Right ventricle myocardium inferior (tissue), 1 donor: ENCODE measurements at places on chromosomes 4 and X. TPM values are rescaled to one million over a fixed set of nuclear protein-coding genes. Genes with fewer than 3 reads are reported as not detected.
A peak's percentile ranks its signal among the peaks of the same experiment; 100 is the strongest.

GRCh38 chr4:78059524-78059889 is 2.4 kb downstream of the FRAS1 start:
- no peak for DNase-seq

- no peak for DNase-seq
These were observed 10.6 kb downstream of the AREG start for GRCh38 chr4:74455361-74456055.

GRCh38 chr4:8191136-8191747 is 7.8 kb upstream of the SH3TC1 start:
- peak; percentile 88 for DNase-seq

- no peak for DNase-seq
These were observed 27.0 kb upstream of the SLC7A11 start for GRCh38 chr4:138269175-138269574.

GRCh38 chr4:71270901-71271300 is 67.9 kb upstream of the SLC4A4 start:
- DNase-seq = no peak

GRCh38 chr4:73715659-73716058 is 24.7 kb upstream of the CXCL8 start:
- DNase-seq = no peak

GRCh38 chr4:181770971-181771370 is 472.2 kb upstream of the TENM3 start:
- no peak for DNase-seq

DNA sequence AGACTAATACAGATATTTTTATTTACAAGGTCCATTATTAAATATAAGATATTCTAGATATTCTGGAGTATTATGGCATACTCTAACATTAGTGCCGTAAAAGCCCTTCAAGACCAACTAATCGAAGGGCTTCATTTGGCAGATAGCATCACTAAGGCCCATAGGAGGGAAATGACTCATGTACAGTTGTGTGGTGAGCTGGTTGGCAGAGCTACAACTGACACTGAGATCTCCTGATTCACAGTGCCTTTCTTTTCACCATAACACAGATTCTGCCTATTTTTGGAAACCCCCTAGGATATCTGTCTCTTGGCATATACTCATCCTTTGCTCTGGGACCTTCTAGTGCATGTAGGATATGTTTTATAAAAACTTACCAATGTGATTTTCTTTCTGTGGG is 201.7 kb upstream of the AFF2 start:
- no peak for DNase-seq

- DNase-seq = no peak
These were observed 43.5 kb upstream of the SCRG1 start for GRCh38 chr4:173442223-173442932.

- no peak for DNase-seq
These were observed 49.3 kb downstream of the SORCS2 start for GRCh38 chr4:7241597-7242125.

- no peak for DNase-seq
These were observed 165.4 kb upstream of the PITX2 start for GRCh38 chr4:110788302-110788701.

- DNase-seq = no peak
These were observed 16.8 kb downstream of the SH3BP2 start for GRCh38 chr4:2809610-2810180.

- no peak for DNase-seq
These were observed 495.3 kb downstream of the SPRY1 start for GRCh38 chr4:123891881-123892280.

DNA sequence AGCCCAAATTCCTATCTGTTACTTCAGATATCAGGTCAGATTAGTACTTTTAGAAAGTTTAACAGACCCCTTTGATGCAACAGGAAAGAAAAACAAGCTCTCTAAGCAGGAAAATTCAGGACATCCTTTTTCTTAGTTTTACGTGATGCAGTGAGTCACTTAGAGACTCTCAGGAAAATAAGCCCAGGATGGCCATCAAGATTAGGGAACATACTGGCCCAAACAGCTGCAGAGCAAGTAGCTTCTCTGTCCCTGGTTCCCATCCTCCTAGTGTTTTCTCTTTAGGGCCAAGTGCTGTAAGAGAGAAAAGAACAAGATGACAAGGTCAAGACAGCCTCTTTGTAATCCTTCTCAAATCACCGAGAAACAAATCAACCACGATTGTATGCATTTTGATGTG is 219.1 kb downstream of the ZNF674 start:
- DNase-seq = no peak

Gene P2RY4
- total RNA-seq = not detected

Gene CORIN
- total RNA-seq = 53.9 TPM

Gene CT45A3
- total RNA-seq = not detected

Gene FANCB
- 0.54 TPM for total RNA-seq

Gene TLR2
- 4.4 TPM for total RNA-seq

Gene ASB5
- total RNA-seq = 2.7 TPM

Gene HMX1
- total RNA-seq = not detected

Gene MAPK10
- total RNA-seq = 4.1 TPM
